NCI-H526 treated with DMSO at 0.1 percent for 48 hours (cell line): ENCODE measurements at places on chromosomes 2 and 18.
A peak's percentile ranks its signal among the peaks of the same experiment; 100 is the strongest.

- DNase-seq: no peak
Observed at GRCh38 chr2:128446049-128446873, 127.6 kb upstream of the HS6ST1 start.

GRCh38 chr2:201415149-201415548, 36.1 kb downstream of the TRAK2 start:
- no peak for DNase-seq

GRCh38 chr2:72993147-72993932, 76.0 kb downstream of the EMX1 start:
- DNase-seq: peak; percentile 6

- no peak for DNase-seq
Observed at GRCh38 chr2:138433995-138434951, 67.3 kb upstream of the SPOPL start.

- DNase-seq: no peak
Observed at GRCh38 chr18:11081009-11081532, 68.3 kb downstream of the PIEZO2 start.

DNA sequence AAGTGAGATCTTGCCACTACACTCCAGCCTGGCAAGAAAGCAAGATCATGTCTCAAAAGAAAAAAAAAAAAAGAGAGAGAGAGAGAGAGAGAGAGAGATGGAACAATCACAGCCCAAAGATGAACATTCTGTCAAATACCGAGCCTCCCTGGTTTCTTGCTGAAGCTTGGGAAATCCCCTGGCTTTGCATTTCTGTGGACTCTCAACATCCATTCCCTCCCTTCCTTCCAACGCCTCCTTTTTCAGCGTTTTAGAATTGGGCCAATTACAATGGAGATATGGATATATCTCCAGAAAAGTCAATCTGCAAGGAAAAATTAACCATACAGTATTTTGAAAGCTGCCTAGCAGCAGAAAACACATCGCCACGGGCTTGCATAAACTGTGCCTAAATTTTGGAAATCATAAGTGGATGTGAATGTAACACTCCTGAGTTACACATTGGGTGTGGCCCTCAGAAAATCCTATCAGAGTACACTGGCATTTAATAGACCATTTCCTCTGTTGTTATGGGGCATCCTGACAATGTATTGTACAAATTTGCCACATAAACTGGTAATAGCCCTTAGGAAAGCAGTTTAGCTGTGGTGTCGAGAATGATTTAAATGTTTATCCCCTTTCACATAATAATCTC, 67.2 kb upstream of the PHLPP1 start:
- DNase-seq: no peak

DNA sequence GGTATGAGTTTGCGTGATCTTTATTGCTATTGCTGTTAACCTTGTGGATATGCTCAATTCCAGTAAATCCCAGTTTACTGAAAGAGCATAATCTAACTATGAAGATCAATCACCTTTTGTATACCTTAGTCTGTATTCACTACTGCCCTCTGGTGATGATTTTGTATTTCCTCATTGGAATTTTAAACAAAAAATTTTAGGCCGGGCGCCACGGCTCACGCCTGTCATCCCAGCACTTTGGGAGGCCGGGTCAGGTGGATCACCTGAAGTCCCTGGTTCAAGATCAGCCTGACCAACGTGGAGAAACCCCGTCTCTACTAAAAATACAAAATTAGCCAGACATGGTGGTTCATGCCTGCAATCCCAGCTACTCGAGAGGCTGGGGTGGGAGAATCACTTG, 5.1 kb downstream of the COMMD1 start:
- no peak for DNase-seq

DNA sequence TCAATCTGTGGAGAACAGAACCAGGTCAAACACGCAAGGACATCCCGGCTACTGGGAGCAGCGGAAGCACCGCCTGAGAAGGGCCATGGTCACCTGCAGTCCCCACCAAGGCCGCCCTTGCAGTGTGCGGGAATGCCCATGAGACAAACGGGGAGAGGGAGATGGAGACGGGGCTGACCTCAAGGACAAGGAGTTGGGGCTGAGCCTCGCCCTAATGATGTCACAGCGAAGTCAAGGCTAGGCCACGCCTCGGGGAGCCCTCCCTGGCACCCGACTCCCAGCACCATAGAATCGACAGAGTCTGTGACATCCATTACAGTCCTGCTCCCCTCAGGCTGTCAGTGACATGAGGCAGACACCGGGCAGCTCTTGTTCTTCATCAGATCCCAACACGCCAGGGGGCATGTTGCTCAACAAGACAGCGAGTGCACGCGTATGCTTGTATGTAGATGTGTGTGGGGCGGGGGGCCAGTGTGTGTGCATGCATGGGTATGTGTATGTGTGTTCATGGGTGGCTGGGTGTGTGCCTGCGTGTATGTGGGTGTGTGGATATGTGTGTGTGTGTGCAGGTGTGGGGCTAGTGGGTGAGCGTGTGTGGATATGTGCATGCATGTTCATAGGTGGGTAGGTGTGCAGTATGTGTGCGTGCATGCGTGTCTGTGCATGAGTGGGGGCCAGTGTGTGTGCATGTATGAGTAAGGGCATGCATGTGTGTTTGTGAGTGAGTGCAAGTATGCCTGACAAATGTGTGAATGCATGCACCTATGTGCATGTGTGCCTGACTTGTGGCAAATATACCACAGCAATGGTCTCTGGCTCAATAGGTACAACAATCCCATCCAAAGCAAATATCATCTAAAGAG, 57.0 kb downstream of the ANKMY1 start:
- DNase-seq: no peak

GRCh38 chr2:121196132-121196848, 88.7 kb downstream of the TFCP2L1 start:
- DNase-seq: no peak

- no peak for DNase-seq
Observed at GRCh38 chr2:33777786-33778185, 178.7 kb upstream of the FAM98A start.
